IMR-90 (cell line): ENCODE measurements at places on chromosomes 7 and 10. TPM values are rescaled to one million over a fixed set of nuclear protein-coding genes. Genes with fewer than 3 reads are reported as not detected.

DNA sequence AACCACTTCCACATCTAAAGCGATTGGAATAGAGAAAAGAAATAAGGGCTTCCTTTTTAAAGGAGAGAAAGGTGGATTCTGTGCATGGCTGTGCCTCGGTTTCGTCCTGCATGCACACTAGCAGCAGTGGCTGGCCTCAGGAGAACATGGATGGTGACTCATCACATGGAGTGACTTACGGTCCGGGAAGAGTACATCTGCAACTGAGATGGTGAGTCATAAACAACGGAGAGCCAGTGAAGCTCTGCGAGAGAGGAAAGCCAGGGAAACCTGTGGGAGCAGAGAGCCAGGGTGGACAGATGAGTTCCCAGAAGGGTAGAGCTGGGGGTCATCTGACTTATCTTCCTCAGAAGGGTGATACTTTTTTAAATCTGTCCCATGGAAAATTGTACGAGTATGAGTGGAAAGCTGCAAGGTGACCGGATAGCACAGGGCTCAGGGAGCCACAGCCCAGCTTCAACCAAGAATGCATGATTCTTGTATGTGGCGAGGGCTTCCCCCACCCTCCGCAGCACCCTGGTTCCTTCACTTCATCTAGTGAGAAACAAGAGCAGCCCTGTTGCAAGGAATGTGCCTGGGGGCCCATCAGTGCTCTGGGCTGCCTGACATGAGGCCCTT lies 259.1 kb downstream of the KLF6 start:
- peak; percentile 99 for DNase-seq

DNA sequence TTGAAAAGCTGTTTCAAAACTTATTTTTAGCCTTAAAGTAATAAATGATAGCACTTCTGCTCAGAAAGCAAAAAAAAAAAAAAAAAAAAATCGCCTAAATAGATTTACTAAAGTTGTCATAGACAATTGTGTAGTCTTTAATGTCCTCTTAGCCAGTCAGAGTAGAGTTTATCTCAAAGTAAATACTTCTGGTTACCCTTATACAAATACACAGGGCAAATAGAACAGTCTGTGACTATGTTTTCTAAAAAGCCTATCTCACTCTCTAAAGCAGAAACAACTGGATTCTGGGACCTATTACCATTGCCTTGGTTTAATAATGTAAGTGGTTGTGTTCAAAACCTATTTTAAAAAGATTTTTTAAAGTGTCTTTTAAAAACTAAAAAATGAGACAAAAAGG lies 156.2 kb upstream of the THSD7A start:
- DNase-seq, result no peak

- DNase-seq, result no peak
Observed at GRCh38 chr10:110352930-110353243, 48.2 kb upstream of the SMNDC1 start.

Gene ACBD7
- total RNA-seq, result 0.54 and 1.1 TPM in 2 replicates

GRCh38 chr7:84117304-84117703 lies 77.3 kb downstream of the SEMA3A start:
- DNase-seq, result no peak

Gene NPFFR1
- not detected in 2 replicates for total RNA-seq

Gene POU6F2
- not detected in 2 replicates for total RNA-seq

Gene IGF2BP3
- 59.3 and 94.2 TPM in 2 replicates for total RNA-seq

- DNase-seq, result no peak
Observed at GRCh38 chr7:74183142-74183541, 9.0 kb downstream of the EIF4H start.

- no peak for DNase-seq
Observed at GRCh38 chr7:103141753-103142404, 7.0 kb downstream of the NAPEPLD start.

DNA sequence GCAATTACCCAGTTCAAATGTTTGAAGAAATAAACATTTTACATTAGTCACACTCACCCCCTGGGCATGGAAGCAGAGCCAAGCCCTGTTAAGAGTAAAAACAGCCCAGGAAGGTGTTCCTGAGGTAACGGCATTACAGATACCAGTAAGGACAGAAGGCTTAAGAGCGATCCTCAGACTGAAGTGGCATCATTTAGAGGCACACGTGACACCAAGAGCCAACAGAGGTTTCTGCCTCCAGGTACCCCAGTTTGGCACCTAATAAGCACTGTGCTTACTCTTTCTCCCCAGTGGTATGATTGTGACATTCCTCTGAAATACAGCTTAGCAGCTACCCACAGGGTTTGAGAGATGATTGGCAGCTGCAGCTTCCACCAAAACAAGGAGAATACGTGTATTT lies 17.2 kb downstream of the MMS19 start:
- DNase-seq, result peak; percentile 21

GRCh38 chr10:110717781-110718589 lies 73.8 kb downstream of the RBM20 start:
- DNase-seq, result no peak

Gene BTBD16
- not detected in 2 replicates for total RNA-seq

Gene SPDYE2
- not detected in 2 replicates for total RNA-seq

DNA sequence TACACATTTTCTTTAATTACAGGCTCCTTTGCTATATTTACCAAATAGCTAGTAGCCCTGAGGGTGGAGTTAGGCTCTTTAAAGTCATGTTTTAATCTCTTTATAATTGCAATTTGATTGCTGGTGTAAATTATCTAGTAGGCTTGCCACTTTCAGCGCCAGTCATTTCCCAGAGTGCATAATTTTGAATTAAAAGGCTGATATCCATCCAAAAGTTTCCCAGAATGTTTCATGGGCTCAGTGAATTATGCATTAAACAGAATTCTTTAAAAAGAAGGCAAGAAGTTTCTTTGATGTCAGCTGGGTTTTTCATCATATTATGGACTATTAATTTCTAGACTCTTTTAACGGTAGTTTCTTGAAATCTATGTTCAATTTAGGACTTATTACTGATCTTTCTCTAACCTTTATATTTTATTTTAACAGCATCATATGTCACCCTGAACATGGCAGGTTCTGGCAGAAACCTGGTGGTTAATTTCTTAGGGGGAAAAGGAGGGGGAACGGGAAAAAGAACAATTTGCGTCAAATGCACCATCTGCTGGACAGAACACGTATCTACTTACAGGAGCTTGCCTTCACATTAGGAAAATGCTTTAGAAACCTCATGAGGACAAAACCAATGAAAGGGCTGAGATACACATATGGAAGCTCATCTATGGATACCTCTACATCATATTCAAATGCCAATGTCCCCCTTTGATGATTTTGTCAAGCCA lies 171.1 kb downstream of the GRM3 start:
- no peak for DNase-seq

- no peak for DNase-seq
Observed at GRCh38 chr7:22480523-22481075, 19.4 kb downstream of the STEAP1B start.

- no peak for DNase-seq
Observed at GRCh38 chr10:12501324-12501723, 152.0 kb downstream of the CAMK1D start.

DNA sequence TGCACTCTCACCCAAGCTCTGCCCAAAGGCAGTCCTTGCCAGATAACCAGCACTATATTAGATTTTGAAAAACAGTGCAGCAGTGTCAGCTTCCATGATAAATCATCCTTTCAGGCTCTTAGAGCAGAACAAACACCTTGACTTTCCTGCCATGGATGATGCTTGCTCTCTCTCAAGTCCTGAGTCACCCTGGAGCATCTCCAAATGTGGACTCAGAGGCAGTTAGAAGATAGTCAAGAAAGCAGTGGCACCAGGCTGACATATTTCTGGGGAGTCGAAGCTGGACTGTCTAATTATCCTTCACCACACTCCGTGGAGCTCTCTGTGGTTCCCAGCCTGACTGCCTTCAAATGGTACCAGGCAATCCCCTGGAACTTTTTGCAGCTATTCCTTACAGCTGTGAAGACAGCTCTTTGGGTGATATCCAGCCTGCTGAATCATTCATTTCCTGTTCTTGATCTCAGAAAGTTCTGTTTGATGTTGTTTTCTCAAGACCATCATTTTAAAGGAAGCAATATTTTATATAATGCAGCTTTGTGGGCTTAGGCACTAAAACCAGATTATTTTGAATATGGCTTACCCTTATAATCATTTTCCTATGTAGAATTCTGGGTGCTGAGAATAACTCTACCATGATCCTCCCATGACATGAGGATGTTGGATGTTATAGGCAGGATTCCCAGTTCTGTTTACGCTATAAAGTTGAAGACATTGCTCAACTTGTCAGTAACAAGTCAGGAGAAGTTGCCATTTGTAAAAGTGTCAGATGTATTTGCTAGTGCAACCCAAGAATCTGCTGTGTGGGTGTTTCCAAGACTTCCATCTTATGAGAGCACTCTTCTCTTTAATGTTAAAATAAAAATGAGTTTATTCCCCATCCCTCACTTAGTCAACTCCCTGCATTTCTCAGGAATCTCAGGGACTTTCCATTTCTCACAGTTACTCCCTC lies 233.8 kb downstream of the C7orf25 start:
- peak; percentile 43 for DNase-seq

Gene ITIH5
- total RNA-seq, result under 0.01 TPM in 2 replicates

- DNase-seq, result no peak
Observed at GRCh38 chr7:96331233-96331632, 9.3 kb upstream of the SLC25A13 start.

DNA sequence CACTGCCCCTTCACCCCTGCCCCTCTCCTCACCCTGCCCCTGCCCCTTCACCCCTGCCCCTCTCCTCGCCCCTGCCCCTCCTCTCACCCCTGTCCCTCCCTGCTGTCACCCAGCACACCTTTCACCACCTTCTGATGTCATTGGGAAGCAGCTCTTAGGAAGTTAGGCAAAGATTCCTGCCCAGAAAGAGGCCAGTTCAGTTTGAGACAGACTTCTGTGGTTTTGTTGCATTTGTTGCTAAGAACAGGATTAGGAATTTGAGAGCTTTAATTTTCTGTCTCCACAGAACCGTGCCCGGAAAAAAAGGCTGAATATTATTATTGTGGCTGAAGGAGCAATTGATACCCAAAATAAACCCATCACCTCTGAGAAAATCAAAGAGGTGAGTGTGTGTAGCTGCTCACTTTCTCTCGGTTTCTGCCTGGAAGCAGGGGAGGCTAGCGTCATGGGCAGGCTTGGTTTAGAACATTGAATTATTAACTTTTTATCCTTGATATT lies 39.6 kb downstream of the PFKP start:
- no peak for DNase-seq

DNA sequence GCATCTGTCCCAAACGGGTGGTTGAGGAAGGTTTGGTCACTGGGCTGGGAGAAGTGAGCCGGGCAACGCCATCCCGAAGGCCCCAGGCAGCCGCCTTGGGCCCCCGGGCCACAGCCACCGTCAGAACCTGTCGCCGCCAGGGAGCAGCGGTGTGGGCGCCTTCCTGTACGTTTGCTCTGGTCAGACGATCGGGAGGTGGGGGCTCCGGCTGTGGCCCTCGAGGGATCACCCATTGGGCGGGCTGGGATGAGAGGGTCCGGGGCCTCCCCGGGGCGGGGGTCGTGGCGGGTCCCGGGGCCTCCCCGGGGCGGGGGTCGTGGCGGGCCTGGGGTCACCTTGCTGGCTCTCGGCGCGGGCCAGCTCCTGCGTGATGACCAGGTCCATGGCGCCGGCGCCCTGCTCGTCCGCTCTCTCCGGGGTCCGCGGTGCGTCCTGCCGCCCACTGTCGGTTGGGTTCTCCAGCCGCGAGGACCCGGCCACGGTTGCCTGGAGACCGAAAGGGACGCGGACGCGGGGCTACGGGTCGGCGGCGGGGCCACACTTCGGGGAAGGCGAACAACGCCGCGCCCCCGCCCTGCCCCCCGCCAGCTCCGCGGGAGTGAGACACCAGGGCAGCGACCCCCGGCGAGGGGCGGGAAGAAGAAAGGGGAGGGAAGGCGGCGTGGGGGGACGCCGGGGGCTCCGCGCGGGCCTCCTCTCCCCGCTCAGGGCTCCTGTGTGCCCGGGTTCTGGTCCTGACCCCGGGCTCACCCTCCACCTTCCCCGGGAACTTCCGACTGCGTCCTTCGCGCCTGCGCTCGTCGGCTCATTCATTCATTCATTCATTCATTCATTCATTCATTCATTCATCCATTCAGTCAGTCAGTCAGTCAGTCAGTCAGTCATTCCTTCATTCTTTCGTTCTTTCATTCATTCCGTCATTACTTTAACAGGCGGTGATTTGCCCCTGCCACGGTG lies at the start of gene CFAP46:
TSS of gene CFAP46 (minus strand) at position 470 of the 957 bp plus-strand sequence. CDS start at position 384, 86 bp downstream.
- peak; percentile 44 for DNase-seq

DNA sequence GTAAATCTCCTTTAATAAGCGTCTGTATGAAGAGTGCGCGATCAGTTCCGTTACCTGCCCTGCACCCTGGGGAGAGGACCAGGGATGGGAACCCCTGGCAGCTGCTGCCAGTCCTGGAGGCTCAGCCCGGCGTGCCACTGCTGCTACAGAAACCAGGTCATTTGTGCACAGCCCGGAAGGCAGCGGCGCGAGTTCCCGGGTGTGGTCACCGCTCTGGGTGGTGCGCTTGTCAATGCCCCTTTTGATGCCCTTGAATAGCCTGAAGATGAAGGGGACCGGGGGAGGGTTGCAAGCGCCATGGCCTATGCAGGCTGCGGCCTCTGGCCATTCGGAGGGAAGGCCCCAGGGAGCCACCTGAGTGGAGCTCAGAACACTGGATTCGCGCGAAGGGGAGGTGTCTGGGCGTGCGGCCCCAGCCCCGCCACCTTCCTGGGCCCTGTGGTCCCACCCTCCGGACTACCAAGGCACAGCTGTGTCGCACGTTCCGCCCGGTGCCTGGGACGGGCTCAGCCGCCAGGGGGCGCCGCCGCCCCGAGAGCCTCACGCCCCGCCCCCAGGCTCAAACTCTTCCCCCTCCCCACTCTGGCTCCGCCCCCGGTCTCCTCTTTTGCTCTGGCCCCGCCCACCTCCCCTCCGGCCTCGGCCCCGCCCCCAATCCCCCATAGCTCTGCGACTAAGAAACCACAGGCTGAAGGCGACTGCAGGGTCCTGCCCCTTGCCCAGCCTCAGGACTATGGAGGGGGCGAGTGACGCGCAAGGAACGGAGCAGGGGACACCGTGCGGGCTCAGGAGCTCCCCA lies 16.5 kb downstream of the AP5Z1 start:
- DNase-seq, result peak; percentile 15

Gene PLEKHS1
- total RNA-seq, result not detected in 2 replicates

DNA sequence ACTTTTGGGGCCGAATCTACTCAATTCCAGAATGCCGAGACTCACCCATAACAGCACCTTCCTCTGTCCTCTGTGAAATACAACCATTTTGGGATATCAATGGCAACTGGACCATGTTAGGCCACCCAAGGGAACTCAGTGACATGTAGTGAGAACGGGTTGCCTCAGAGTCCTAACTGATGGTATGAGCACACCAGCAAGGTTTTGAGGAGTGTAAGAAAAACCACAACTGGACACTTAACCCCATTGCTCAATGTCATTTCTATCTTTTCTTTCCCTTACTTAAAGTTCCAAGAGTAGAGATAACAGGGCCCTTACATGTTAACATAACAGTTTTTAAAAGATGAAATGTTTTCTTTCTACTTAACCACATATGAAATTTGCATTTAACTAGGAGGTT lies 67.1 kb downstream of the TNS3 start:
- peak; percentile 44 for DNase-seq

GRCh38 chr7:101943889-101944600 lies 126.6 kb downstream of the CUX1 start:
- DNase-seq, result no peak

Gene CYP26C1
- under 0.01 TPM in 1 of 2 replicates, not detected in the other for total RNA-seq
